SW480 (cell line): ENCODE measurements at places on chromosomes 3 and 15.

DNA sequence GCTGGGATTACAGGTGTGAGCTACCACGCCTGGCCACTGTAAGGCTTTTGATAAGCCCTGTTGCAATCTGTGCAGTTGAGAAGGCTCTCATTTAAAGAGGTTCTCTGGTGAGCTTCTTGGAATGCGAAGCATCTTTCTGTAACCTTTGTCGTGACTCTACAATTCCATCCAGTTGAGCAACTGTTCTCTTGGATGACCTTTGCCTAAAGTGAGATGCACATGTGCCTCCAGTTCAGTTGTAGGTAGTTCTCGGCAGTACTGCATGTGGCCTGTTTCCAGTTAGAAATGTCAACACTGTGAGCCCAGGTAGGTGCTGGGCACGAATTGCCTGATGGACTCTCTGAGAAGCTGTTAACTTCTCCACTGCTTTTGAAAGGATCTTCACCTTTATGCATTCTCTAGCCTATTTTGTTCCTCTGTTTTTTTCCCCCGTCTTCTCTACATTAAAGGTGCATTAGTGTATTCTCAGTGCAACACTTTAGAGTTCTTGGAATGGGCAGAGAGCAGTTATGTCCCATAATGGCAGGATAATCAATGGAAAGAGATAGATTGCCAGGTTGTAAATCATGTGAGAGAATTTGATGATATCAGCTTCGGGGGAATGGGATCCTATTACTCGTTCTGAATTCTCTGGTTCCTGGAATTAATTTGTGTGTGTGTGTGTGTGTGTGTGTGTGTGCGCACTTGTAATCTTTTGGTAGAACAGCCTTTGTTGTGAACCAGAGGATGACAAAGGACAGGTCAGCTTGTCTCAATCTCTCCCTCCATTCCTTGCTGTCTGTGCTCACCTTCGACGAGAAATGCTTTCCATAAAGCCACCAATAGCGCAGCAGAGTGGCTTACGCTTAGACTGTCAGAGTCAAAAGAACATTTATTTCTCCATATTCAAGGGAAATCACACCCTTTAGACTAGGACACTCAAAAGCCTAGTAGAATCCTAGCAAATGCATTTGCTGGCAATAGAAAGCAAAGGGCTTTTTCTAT is 51.1 kb downstream of the PTPRG start:
- no peak for DNase-seq

GRCh38 chr3:17808994-17809393 is 66.6 kb upstream of the TBC1D5 start:
- DNase-seq, result no peak

DNA sequence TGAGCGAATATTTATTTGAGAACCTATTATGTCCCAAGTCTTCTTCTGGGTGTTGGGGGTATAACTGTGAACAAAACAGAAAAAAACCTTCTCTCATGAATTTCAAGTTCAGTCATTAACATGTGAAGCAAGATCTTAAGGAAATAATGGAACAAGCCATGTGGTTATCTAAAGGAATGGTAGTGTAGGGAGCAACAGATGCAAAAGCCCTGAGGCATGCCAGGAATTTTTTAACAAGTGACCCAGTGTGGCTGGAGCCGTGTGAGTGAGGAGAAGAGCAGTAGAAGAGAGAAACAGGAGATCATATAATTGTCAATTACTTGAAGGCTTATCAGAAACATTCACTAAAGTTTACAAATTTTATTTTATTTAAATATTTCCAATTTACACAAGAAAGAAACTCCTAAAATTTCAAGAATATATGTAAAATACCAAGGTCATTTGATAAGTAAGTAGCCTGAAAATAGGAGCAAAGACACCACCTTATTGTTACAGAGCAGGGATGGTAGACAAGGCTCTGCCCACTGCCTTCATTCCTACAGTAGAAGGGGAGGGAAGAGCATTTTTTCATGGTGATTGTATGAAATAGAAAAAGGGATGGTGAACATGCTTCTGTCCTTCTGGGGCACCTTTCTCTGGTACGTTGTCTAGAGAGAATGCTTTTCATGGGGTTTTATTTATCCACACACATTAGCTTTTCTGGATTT is 345.1 kb downstream of the PLOD2 start:
- no peak for DNase-seq

GRCh38 chr15:68206711-68207151 is 1.6 kb upstream of the CALML4 start:
- DNase-seq, result no peak

DNA sequence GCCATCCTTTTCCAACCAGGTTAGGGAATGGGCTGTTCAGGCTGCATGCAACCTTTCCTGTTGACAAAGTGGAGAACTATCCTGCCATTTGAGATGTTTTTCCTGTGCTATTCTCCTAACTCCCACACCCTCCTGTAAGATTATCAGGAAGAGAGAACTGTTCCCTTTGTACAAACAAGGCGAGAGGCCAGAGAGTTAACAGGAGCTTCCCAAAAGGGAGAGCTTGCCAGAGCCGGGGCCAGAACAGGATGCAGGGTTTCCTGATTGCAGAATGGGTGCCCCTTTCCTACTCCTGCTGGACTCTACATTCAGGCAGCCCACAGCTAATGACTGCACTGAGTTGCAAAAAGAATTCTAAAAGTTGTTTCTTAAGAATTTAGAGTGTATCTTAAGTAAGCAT is 17.1 kb downstream of the PML start:
- DNase-seq, result no peak

DNA sequence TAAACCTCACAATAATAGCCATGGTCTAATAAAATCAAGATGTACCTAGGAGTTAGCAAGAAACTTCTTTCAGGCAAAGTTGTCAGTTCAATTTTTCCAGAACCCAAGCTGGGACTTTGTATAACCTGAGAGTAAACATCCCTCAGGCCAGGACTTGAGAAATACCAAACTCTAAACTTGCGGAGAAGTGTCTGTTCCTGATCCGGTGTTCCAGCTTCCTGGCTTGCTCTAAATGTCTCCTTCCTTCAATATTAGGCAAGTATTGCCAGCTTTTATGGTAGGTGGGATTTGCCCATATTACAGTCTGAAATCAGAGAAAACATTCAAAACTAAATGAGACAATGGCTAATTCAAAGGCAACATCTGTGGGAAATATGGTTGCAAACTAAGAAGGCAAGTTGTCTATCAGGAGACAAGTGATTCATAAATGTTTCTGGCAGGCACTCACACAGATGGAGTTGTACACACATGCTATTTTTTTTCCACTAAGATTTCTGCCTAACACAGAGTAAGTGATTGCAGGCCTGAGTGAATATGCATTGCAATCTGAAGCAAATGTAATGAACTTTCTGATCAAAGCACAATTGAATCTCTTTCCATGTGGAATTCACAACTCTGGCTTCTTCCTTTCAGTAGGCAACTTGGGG is 88.3 kb upstream of the COL8A1 start:
- DNase-seq, result no peak

DNA sequence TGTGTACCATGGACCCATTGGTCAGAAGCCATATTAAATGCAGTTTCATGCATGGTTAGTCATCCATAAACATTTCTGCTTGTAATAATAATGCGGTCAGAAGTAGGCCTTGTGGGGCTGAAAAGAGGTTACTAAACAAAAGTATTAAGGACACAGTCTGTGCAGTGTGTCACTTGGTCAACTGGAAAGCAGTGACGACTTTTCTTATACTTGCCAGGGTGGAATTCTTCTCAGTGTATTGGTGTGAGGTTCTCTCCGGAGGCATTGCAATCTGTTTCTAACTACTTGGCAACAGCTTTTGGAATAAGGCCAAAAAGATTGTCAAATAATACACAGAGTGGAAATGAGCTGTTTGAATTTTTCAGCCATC is 46.8 kb downstream of the CHL1 start:
- no peak for DNase-seq

DNA sequence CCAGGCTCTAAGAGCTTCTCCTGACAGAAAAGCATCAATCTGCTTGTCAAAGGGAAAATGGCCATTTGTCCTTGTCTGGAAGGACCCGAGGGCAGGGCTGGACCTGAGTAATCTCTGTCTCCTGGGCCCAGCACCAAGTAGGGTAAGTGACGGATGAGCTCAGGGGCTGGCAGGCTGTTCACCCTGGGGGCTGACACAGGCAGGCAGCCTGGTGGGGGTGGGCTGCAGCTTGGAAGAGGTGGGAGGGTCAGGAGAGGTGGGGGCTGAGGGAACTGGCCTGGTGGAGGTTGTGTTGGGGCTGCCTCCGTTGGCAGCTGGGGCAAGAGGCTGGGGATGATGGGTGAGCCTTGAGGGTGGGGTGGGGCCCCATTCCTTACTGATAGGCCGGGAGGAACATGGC is 42.3 kb upstream of the ADPGK start:
- DNase-seq, result no peak

GRCh38 chr3:66655044-66655443 is 154.2 kb upstream of the LRIG1 start:
- DNase-seq, result no peak

DNA sequence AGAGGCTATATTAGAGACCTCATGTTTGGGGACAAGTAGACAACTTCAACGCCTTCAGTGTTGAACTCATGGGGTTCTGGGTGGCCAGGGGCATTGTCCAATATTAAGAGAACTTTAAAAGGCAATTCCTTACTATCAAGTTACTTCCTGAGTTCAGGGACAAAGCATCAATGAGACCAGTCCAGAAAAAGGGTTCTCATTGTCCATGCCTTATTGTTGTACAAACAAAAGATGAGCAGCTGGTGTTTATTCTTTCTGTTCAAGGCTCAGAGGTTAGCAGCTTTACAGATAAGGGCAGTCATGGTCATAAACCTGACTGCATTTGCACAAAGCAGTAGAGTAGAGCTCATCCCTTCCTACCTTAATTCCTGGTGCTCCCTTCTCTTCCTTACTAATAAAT is 18.5 kb upstream of the PDHB start:
- no peak for DNase-seq

- DNase-seq, result no peak
Measured at GRCh38 chr3:71444861-71445259, 138.7 kb downstream of the FOXP1 start.

- DNase-seq, result no peak
Measured at GRCh38 chr15:84697236-84697990, 18.5 kb downstream of the SEC11A start.

DNA sequence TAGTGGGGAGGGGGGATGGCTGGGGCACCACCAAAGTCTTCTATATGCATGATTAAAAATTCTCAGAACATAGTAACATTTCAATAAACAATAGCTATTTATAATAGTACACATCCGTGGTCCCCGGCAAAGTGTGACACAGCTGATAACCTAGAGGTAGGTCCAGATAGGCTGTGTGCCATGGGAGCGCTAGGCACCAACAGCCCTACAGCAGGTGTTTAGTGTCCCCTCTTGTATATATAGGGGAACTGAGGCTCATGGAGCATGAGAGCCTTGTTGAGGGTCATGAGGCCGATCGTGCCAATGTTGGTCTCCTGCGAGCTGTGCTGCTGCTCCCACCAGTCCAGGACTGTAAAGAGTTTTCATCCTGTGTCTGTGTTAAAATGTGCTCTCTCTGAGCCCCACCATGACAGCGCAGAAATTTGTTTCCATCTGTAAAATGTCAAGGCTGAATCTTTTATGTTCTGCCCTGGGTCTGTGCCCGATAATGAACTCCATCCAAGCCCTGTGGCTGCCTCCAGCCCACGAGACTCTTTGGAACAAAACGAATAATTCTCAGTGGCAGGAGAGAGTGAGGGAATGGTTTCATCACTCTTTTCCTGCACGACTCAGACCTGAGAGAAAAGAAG is 14.5 kb downstream of the TMEM158 start:
- DNase-seq, result no peak

GRCh38 chr3:196471551-196471950 is 32.0 kb downstream of the RNF168 start:
- DNase-seq, result peak; percentile 18

- peak; percentile 22 for DNase-seq
Measured at GRCh38 chr3:28972921-28973320, 307.9 kb upstream of the RBMS3 start.

DNA sequence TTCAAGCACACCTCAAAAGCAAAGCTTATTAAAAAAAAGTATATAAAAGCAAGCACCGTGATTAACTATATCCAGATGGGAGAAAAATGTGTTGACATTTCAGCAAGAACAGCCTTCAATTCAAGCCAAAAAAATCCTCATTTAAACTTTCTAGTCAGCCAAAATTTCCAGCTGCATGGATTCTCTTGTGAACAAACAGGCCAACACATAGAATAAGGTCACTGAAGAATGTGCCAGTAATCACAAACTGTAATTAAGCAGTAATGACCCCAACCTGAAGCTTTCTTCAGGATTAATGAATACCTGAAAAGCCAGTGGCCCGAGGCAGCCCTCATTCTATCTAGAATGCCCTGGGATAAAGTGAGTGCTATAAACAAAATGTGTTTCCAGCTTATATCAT is 130.7 kb upstream of the KCNMB2 start:
- DNase-seq, result no peak

DNA sequence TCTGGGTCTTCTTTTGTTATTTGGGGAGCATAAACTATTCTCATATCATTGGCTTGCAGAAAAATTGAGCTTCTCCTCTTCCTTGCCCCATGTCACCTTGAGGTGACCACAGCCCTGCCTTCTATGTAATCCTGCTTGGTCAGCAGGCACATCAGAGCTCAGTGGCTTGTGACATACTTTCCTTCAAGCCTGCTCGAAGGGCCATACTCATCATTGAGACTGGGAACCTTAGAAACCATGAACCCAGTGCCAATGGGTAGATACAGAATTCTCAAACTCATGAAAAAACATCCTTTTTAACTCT is 3.7 kb upstream of the CCR2 start:
- no peak for DNase-seq

GRCh38 chr15:44735482-44736180 is 697 bp upstream of the TRIM69 start:
- no peak for DNase-seq

DNA sequence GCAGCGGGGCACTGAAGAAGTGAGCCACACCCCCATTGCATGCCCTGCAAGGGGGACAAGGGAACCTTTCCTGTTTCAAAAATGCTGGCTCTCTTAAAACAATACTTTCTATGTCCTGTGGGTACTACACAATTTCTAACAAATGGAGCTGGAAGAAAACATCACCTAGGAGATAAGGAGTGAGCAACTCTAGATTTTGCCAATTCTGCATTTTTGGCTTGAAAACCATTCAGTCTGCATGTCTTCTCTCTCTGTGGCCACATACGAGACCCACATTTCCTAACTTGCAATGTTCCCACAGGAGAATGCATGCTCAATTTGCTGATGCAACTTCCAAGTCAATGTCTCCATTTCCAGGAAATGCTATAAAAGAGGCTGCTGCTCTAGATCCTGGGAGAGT is 662.0 kb downstream of the SQOR start:
- no peak for DNase-seq

GRCh38 chr3:4394048-4394447 is 73.0 kb downstream of the SUMF1 start:
- no peak for DNase-seq

GRCh38 chr3:8282541-8283165 is 219.0 kb upstream of the LMCD1 start:
- DNase-seq, result no peak

- DNase-seq, result no peak
Measured at GRCh38 chr3:41330465-41330864, 131.2 kb downstream of the CTNNB1 start.

- DNase-seq, result no peak
Measured at GRCh38 chr3:155064920-155065319, 15.2 kb upstream of the MME start.
